ENCODE measurements at places on chromosomes 6 and 20. TPM values are rescaled to one million over a fixed set of nuclear protein-coding genes. Genes with fewer than 3 reads are reported as not detected.

The TMEM244 gene
- not detected for total RNA-seq

DNA sequence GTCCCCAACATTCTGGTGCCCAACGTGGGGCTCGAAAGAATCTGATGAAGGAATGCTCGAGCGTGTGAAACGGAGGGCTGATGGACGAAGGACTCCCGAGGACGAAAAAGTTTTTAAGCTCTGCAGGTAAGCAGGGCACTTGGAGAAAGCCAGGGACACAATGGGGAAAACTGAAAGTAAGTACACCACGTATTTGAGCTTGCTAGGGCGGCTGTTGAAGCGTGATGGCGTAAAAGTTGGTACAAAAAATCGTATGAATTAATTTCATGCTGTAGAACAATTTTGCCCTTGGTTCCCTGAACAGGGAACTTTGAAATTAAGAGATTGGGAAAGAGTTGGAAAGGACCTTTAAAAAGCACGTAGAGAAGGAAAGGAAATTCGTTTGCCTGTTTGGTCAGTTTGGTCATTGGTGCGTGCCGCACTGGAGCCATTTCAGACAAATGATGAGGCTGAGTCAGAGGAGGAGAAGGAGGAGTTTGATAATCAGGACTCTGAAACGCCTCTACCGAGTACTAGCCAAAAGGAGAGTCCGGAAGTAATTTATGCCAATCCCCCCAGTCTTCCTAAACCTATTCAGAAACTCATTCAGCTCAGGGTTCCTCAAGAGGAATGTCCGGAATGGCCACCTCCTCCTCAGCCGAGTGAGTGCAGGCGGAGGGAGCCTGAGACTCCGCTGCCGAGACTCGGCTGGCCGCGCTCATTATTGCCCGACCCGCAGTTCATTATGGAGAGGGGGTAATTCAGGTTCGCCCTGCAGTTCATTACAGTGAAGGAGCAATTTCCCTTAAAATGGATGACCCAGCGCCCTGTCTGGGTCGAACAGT, 59.2 kb upstream of the PRSS16 start:
- DNase-seq, result peak; percentile 81

GRCh38 chr6:90187437-90188121, 109.1 kb downstream of the BACH2 start:
- DNase-seq, result no peak

- no peak for DNase-seq
Observed at GRCh38 chr6:73779943-73780342, 83.9 kb downstream of the CD109 start.

GRCh38 chr6:32963866-32964265, 4.5 kb upstream of the BRD2 start:
- DNase-seq, result no peak

DNA sequence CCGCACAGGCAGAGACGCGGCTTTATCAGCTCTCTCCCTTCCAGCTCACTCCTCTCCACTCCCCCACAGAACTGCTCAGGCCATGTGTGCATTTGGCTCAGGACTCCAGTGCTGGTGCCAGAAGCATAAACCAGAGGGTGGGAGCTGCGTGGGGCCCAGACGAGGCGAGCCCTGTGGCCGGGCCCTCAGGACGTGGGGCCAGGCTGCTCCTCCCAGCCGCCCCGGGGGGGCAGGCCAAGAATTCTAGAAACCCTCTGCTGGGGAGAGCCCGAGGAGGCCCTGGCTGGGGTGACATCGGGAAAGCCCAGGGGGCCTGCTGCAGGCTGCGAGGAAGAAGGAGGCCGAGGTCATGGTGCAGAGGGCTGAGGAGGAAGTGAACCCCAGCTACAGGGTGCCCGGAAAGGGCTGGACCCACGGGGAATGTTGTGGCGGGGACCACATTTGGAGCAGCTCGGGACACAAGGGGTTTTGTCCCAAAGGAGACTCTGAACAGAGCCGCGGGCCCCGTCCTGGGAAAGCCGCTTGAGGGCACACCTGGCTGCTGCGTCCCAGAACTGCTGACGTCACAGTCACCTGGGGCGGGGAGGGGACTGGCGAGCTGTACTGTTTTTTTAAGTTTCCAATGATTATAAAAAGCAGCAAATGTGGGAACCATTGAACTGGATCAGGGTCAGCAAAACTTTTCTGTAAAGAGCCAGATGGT, 107.1 kb downstream of the BANF2 start:
- DNase-seq, result peak; percentile 36

DNA sequence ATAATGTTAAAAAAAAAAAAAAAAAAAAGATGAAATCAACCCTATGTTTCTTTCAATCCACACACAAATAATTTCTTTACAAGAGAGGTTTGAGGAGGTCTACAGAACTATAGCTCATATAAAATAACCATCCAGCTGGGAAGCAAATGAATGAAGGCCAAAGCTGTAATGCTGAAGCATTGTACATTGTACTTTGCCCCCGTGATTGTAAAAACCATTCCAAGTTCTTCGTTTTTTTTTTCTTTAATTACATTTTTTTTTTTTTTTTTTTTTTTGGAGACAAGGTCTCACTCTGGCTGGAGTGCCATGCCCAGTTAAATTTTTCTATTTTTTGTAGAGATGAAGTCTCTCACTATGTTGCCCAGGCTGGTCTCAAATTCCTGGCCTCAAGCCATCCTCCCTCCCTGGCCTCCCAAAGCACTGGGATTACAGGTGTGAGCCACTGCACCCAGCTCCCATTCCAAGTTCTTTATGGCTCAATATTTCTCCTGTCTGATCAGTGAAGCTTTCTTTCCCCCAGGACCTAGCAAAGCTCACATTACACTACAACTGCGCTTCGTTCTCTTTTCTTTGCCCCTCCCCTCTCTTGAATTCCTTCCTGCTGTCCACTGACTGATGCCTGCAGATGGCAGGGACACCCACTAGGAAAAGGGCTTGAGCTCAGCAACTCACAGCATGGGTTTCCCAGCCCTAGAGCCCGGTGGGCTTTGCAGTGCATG, 53.0 kb upstream of the NOP56 start:
- no peak for DNase-seq

The APOM gene
- total RNA-seq, result 2.4 TPM

- DNase-seq, result no peak
Observed at GRCh38 chr20:25032478-25033264, 25.3 kb downstream of the ACSS1 start.

The PDE7B gene
- 4.2 TPM for total RNA-seq

- DNase-seq, result no peak
Observed at GRCh38 chr6:79864421-79864820, 82.9 kb downstream of the ELOVL4 start.

DNA sequence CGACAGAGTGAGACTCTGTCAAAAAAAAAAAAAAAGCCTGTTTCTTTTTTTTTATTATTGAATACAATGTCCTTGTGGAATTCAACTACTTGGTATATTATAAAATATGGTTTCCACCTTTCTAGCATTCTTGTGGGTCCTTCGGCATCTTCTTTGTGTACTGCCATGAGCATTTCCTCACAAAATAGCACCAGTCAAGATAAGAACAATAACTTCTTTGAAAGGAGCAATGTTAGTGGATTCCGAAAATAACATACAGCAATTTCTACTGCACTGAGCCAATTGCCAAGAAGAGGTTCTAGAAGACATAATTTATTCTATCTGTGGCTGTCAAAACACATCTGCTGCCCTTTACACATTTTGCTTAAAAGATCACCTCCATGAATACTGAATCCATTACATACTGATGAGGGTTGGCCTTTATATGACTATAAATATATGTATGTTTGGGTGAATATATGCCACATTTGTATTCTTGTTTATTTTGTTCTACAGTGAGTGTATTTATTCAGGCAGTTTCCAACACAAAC, 19.1 kb upstream of the SPTLC3 start:
- no peak for DNase-seq

DNA sequence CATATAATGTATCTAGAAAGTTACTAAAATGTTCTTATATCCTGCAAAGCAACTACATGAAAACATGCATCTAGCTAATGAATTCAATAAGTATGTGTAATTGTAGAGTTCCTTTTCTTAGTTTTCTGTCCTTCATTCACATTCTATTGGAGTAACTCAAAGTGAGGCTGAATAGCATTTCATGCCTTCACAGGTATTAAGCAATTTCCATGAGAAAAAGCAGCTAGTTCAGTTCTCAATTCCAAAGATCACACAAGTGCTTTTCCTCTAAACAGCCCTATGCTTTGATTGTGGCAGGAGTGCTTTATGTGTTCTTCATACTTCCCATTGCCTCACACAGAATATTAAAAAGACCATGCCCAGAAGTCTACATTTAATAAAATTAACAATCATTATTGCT, 274.9 kb downstream of the RFPL4B start:
- no peak for DNase-seq

The GABRR1 gene
- not detected for total RNA-seq

- no peak for DNase-seq
Observed at GRCh38 chr20:50223039-50224005, 32.7 kb downstream of the CEBPB start.

DNA sequence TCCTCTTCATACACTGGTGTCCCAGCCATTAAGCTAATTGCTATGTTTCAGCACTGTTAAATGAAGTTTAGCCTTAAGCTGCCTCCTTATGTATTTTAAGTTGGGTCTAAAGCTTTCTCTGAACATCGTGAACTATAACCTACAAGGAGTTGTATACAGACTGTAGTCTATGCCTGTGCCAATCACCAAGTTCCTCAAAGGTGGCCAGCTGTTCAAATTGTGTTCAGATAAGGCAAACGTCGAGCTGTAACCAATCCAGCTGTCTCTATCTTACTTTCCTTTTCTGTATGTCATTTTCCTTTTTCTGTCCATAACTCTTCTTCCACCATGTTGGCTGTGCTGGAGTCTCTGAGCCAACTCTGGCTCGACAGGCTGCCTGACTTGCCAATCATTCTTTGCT, 199.6 kb downstream of the OGFRL1 start:
- no peak for DNase-seq

The PRDM13 gene
- total RNA-seq, result not detected

- DNase-seq, result no peak
Observed at GRCh38 chr6:45685076-45685475, 307.3 kb upstream of the SUPT3H start.

Measured in HFFc6 (cell line).